ENCODE measurements at places on chromosomes 13 and 19.

DNA sequence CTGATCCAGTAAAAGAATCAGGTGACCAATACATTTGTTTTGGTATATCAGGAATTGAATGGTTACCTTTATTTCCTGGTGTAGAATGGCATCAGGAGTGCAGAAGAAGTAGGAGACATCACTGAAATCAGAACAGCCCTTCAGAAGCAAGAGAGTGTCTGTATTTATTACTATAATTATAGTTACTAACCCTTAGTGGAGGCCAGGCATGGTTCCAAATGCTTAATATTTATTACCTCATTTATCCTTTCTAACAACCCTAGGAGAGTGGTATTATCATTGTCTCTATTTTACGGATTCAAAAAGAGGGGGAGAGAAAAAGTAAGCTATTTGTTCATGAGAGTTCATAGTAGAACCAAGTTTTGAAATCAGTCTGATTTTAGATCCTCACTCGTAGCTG, 1292.9 kb downstream of the PCDH9 start:
- DNase-seq, result no peak

DNA sequence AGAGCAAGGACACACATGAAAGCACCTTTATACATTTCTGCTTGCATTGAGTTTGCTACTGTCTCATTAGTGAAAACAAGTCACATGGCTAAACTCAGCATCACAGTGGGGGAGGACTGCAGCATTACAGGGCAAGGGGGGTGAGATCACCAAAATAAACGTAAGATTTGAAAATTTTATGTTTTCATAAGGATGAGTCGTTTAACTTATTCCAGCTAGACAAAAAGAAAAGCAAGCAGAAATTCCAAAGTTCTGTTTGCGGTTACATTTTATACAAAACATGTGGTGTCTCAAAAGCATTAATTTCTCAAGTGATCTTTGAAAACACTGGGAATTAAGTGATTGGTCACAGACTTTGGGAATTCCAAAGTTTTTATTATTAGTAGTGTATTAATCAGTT, 261.4 kb upstream of the RXFP2 start:
- DNase-seq, result no peak

DNA sequence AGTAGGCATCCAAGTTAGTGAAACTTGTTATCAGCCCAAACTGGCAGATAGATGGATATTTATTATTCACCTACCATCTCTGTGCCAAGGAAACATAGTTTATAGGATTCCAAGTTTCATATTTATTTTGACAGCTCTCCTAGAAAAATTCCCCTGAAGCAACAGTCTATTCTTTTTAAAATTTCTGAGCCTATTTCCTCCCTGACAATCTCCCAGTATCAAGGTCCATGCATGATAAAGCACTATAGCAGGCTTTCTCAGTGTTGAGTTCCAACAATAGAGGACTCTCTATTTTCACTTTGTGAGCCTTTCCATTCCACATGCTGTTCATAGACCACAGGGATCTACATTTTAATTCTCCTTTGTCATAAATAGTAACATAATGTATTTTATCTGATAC, 312.6 kb downstream of the SLITRK6 start:
- no peak for DNase-seq

GRCh38 chr13:40597735-40598365, 68.6 kb downstream of the FOXO1 start:
- no peak for DNase-seq

DNA sequence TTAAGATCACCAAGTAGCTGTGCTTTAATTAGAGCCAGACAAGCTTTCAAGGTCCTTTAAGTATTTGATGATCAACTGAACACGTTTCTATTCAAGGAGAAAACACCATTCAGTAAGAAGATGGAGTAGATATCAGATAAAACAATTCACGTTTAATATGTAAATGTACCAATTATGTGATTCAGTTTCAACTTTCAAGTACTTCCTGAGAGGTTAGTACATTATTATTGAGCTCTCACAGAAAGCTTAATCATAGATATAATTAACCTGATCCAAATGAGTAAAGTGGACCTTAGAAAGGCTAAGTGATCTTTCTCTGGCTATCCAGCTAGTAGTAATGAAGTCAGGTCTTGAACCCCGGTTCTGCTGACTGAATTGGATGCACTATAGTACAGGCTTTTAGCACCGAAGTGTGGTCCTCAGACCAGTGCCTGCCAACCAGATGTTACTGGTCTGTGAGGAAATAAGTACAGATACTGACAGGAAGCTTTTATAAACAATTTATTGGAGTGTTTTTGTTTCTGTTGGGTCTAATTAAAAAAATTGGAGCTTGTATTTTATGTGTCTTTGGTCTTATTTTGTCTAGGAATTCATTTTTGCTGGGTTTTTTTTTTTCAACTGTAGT, 10.2 kb downstream of the CLN5 start:
- no peak for DNase-seq

GRCh38 chr19:7460562-7460966, 28.3 kb downstream of the PEX11G start:
- peak; percentile 50 for DNase-seq

DNA sequence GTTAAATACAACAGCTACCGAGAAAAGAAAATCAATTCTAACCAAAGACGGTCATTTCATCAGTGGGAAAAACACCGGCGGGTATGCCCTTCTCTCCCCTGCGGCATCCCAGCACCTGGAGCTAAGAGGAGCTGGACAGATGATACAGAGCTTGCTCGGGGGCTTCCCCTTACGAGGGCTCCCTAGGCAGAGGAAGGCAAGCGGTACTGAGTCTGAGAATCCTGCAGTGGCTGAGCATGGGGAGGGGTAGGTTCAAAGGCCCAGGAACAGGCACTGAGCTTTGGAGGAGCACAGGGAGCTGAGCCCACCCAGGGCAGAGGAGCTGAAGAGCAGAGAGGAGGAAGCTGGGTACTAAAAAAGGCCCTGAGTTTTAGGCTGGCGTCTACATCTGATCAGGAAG, 12.7 kb downstream of the STK24 start:
- DNase-seq, result no peak

- DNase-seq, result no peak
Observed at GRCh38 chr19:43510713-43511112, 6.2 kb upstream of the PHLDB3 start.
